ENCODE measurements at places on chromosomes 11 and 22. TPM values are rescaled to one million over a fixed set of nuclear protein-coding genes. Genes with fewer than 3 reads are reported as not detected.
A peak's percentile ranks its signal among the peaks of the same experiment; 100 is the strongest.

Gene IGSF9B
- total RNA-seq = 1.3 TPM

Gene VPREB1
- not detected for total RNA-seq

Gene OR51A7
- total RNA-seq = not detected

Gene RTN4RL2
- 6.5 TPM for total RNA-seq

Gene RAPSN
- 0.23 TPM for total RNA-seq

Gene HBB
- total RNA-seq = not detected

- no peak overlapping the region for H3K4me3 ChIP-seq
- no peaks in the 10 kb centered on the region for H3K27me3 ChIP-seq
- H3K4me1 ChIP-seq = no peaks in the 10 kb centered on the region
- H3K27ac ChIP-seq = no peak overlapping the region
Observed at GRCh38 chr11:27331981-27332380, 31.0 kb downstream of the CCDC34 start.

DNA sequence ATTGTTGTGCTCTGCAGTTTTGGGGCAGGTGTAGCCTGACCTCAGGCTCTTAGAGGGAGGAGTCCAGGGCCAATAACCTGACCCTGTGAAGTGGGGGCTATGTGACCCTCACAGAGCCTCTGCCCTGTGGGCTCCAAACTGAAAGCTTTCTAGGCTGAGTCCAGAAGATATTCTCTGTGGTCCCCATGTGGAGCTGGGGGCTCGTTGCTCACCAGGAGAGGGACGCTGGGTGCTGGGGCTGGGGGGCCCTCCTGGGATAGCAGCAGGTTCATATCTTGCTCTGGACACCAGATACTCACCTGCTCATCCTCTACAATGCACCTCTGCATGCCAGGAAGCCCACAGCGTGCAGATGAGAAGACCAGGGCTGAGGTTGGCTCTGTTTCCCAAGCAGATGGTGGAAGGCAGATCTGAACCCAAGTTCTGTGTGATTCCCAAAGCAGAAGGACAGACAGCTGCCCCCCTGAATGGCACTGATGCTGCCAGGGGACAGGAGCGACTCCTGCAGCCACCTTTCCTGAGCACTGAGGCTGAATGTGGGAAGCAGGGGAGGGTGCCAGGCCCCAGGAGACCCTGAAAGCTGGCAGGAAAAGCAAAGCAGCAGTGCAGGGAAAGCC lies 1022.0 kb downstream of the TBC1D22A start:
- no peaks in the 10 kb centered on the region for H3K36me3 ChIP-seq
- no peak for DNase-seq
- H3K27me3 ChIP-seq = no peaks in the 10 kb centered on the region
- H3K4me1 ChIP-seq = no peaks in the 10 kb centered on the region
- H3K27ac ChIP-seq = no peak overlapping the region
- H3K4me3 ChIP-seq = no peak overlapping the region

DNA sequence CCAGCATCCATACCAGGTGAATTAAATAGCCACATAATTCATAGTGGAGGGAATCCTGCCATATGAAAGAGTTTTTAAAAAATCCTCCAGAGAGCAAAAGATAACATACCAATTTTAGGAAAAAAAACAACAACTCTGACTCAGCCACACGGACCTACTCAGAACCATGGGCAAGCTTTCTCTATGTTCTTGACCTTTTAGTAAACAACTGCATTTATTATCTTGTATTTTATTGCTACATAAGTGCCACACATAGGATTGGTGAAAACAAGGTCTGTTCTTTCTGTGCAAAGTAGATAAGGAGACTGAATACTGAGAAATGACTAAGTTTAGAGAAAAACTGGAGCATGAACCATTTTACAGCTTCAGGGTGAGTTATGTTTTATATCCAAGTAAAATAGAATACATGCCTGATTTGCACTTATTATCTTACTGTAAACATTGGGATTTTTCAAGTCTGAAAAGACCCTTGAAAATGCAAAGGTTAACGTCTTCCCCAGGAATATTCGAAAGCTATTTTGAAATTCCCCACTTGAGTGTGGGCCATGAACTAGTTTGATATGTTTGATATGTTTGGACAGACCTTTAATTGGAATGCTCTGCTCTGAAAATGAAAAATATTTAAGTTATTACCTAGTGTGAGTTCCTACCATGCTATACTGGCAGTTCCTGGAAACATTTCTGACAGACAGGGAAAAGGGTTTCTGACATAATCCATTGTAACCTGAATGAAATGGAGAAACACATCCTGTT lies 89.5 kb upstream of the DDI1 start:
- no peak overlapping the region for H3K4me3 ChIP-seq
- no peak overlapping the region for H3K27ac ChIP-seq
- no peaks in the 10 kb centered on the region for H3K4me1 ChIP-seq
- DNase-seq = no peak

- no peaks in the 10 kb centered on the region for H3K36me3 ChIP-seq
- H3K4me3 ChIP-seq = peak overlapping the region; percentile 78
- H3K27ac ChIP-seq = peak overlapping the region; percentile 77
- peaks cover 22% of the 10 kb centered on the region for H3K4me1 ChIP-seq
Observed at GRCh38 chr11:130068986-130069658, 572 bp upstream of the APLP2 start.

DNA sequence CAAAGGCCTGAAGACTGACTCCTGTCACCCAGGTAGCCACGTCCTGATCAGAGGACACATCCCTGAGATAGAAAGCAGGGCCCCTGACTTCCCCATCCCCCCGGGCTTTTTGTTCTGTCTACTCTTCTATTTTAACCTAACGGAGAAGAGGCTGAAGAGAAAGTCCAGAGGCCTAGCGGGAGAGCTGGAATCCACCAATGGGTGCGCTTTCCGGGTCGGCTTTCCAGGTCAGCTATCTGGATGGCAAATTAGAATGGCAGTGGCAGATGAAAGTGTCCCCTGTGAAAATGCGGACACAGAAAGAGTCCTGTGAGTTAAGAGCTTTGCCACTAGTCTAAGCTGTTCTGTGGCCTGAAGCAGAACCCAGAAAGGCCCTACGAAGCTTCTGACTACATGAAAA lies 13.1 kb upstream of the SERPING1 start:
- H3K4me3 ChIP-seq = no peak overlapping the region
- no peaks in the 10 kb centered on the region for H3K36me3 ChIP-seq

- H3K36me3 ChIP-seq = no peaks in the 10 kb centered on the region
- no peak overlapping the region for H3K4me3 ChIP-seq
- no peaks in the 10 kb centered on the region for H3K4me1 ChIP-seq
Observed at GRCh38 chr22:48944751-48945620, 882.7 kb downstream of the BRD1 start.

DNA sequence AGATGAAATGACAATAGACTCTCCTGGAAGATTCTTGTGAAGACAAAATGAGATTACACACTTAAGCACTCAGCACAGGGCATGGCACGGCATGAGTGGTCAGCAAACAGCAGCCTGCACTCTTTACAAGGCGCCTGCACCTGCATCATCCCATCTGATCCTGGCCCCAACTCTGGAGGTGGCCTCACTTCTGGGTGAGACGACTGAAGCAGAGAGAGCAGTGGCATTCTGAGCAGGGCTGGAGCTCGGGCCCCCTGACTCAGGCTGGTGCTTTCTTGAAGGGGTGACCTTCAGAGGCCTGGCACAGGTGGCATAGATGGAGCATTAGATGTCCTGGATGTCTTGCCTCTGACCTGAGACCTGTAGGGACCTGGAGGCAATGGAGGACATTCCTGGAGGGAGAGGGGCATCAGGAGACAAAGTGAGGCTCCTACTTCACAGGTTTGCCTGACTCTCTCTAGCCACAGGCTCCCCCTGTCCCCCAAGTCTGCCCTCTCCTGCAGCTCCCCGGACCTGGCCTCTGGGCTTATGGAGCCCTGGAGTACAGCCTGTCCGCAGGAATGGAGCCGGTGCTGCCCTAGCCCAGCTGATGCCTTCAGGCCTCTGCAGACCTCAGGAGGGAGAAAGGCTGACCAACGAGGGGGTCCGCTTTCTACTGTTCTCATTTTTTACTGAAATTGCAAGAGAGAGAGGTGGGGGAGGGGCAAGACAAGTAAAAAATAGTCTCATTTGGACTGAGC lies 65.5 kb upstream of the THY1 start:
- no peaks in the 10 kb centered on the region for H3K4me1 ChIP-seq
- H3K36me3 ChIP-seq = no peaks in the 10 kb centered on the region

- H3K27me3 ChIP-seq = no peaks in the 10 kb centered on the region
- H3K4me3 ChIP-seq = peak within 1 kb of the TSS; percentile 68
- H3K27ac ChIP-seq = no peak within 1 kb of the TSS
- no peaks in the 10 kb centered on the region for H3K36me3 ChIP-seq
- peak; percentile 37 for DNase-seq
- H3K4me1 ChIP-seq = peaks cover 31% of the 10 kb centered on the region
Observed at GRCh38 chr11:67022961-67023956, at the start of gene SYT12. TSS of gene SYT12 (plus strand) at chr11:67023134. CDS start at chr11:67030145, 7,011 bp downstream.

DNA sequence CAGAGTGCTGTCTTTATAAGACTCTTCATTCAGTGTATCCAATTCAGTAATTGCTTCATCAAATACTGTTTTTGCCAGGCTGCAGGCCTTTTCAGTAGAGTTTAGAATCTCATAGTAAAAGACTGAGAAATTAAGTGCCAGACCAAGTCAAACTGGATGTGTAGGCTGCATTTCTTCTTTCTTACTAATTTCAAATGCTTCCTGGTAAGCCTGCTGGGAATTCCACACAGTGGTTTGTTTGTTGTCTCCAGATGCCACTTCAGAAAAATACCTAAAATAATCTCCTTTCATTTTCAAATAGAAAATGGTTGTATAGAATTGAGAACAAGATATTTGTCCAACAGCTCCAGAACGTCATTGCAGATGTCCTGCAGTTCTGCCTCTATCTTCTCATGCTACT lies 34.7 kb downstream of the LDHAL6A start:
- DNase-seq = peak; percentile 40
- no peak overlapping the region for H3K4me3 ChIP-seq
- H3K27me3 ChIP-seq = no peaks in the 10 kb centered on the region

- no peak for DNase-seq
- no peaks in the 10 kb centered on the region for H3K4me1 ChIP-seq
- H3K4me3 ChIP-seq = no peak overlapping the region
- H3K27me3 ChIP-seq = no peaks in the 10 kb centered on the region
- H3K27ac ChIP-seq = no peak overlapping the region
- no peaks in the 10 kb centered on the region for H3K36me3 ChIP-seq
Observed at GRCh38 chr22:38631724-38632123, 24.5 kb downstream of the FAM227A start.

- H3K4me1 ChIP-seq = peaks cover 11% of the 10 kb centered on the region
- no peak overlapping the region for H3K4me3 ChIP-seq
- H3K36me3 ChIP-seq = no peaks in the 10 kb centered on the region
- H3K27me3 ChIP-seq = no peaks in the 10 kb centered on the region
Observed at GRCh38 chr11:117064275-117064674, 34.0 kb downstream of the SIK3 start.

DNA sequence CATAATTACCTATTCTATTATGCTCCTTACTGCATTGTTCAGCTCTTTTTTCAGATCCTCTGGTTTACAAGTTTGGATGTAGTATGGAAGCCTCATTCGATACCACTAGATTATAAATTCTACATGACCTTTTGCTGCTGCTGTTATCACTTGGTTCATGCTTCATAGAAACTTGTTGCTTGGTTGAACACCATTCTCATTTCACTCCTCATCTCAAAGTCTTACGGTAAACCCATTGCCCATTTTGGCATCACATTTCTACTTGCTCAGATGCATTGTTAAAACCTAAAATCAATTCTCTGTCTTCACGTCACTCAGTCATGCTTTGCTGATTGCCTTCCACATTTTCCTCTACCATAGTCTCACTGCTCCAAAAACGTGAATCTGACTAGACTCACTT lies 155.5 kb upstream of the DDI1 start:
- no peak overlapping the region for H3K4me3 ChIP-seq
- no peak for DNase-seq
- no peaks in the 10 kb centered on the region for H3K36me3 ChIP-seq
- H3K27ac ChIP-seq = no peak overlapping the region

GRCh38 chr11:131615611-131616010 lies 245.2 kb downstream of the NTM start:
- no peaks in the 10 kb centered on the region for H3K36me3 ChIP-seq
- H3K4me3 ChIP-seq = no peak overlapping the region
- peaks cover 81% of the 10 kb centered on the region for H3K27me3 ChIP-seq
- no peaks in the 10 kb centered on the region for H3K4me1 ChIP-seq

DNA sequence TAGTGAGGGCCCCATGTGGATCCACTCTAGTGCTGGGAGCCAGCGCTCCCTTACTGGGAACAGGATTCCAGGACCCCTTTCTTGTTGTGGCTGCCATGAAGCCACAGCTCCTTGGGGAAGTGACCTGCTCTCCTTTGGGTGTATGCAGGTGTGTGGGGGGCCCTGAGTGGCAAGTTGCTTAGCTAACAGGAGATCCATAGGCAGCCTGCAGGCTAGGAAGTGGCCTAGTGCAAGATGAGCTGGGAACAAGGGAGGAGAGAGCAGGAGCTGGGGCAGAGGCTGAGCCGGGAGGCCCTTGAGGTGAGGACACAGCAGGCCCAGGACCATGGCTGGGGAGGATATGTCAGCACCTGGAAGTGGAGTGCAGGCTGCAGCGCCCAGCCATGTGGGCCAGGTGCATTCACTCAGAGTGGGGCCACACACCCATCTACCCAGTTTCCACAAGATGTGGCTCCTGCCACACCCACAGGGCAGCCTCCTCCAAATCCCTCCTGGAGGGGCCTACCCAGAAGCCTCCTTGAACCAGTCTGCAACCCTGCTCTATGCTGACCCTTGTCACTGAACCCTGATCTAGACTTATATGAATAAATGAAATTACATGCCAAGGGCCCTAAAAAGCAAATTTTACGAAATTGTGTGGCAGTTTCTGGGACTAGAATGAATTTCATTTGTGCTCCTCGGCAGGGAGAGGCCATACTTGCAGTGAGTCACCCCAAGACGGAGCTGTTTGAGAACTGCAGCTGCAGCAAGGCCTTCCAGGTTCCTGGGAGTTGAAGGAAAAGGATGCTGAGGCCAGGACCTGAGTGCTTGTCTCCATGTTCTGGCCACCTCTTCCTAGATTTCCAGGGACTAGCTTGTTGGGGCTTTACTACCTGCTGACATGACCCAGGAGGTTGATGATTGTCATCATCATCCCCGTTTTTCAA lies 3.2 kb downstream of the THAP7 start:
- DNase-seq = peak; percentile 12
- H3K27ac ChIP-seq = no peak overlapping the region
- H3K36me3 ChIP-seq = peaks cover 6% of the 10 kb centered on the region
- H3K27me3 ChIP-seq = no peaks in the 10 kb centered on the region
- peaks cover 23% of the 10 kb centered on the region for H3K4me1 ChIP-seq

DNA sequence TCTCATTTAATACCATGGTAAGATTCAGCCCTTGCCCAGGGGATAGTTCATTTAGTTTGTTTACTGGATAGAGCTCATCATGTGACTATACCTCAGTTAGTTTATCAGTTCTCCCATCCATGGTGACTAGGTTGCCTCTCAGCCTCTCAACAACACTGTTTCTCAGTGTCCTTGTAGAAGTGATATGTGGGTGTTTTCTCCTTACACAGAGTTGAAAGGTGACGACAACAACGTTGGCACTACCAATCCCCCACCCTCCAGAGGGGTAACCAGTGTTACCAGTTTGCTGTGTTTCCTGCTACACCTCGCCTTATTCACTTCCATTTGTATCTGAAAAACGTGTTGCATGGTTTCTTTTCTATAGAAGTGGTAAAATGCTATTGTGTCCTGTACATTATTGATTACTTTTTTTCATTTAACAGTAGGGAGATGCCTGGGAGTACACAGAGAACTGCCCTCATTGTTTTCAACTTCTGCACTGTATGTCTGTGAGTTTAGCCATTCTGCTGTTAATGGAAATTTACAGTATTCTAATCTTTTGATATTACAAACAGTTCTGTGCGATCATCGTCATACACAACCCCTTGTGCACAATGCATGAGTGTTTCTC lies 11.6 kb downstream of the NEAT1 start:
- peaks cover 4% of the 10 kb centered on the region for H3K4me1 ChIP-seq
- peaks cover 30% of the 10 kb centered on the region for H3K36me3 ChIP-seq
- H3K27ac ChIP-seq = no peak overlapping the region
- no peaks in the 10 kb centered on the region for H3K27me3 ChIP-seq
- no peak for DNase-seq

- H3K27me3 ChIP-seq = no peaks in the 10 kb centered on the region
- no peak overlapping the region for H3K4me3 ChIP-seq
Observed at GRCh38 chr22:19868773-19869471, 14.2 kb upstream of the GNB1L start.
